Stimulated activated CD8-positive, alpha-beta memory T cell treated with anti-CD3 and anti-CD28 coated beads, Interleukin-15, amount 100 ng/mL, for 24 hours (primary cell): ENCODE measurements at places on chromosomes 12 and 14.

- no peak for DNase-seq
Observed at GRCh38 chr12:32702946-32703345, 23.8 kb downstream of the DNM1L start.

DNA sequence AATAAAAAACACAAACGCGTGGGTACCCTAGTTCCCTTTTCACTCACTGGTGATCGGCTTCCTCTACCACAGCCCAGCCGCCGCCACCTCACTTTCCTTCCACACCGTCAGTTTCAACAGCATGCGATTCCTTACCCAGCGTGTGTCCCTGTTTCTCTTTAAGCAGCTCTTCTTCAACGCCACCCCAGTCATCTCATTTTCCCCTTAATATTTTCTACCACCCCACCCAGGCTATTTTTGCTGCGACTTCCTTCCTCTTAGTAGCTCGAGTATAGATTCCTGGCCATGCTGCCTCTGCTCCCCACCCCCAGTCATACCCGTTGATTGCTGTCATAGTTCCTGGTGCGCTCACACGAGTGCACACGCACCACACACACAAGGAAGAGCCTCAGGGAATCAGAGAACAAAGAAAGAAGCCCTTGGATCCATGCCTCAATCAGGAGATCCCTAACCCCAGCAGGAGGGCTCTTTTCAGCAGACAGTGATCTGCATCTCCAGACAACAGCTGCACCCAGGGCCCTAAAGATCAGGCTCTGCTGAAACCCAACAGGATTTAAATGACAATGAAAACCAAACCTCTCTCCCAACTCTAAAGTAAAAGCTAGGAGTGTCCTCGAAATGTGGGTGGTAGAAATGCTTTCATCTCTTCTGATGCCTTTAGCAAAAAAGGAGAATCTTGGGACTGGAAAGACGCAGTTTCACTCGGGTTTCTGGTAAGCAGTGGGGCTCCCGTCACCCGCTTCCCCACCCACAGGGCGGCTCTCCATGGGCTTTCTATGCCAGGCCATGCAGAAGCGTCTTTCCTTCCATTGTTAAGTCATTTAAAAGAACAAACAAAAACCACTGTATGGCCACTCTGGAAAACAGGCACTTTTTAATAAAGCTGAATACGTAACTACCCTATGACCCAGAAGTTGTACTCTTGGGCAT is 23.8 kb downstream of the VPS37B start:
- DNase-seq = no peak

- DNase-seq = no peak
Observed at GRCh38 chr14:72836085-72836484, 57.8 kb downstream of the DPF3 start.

GRCh38 chr12:121159467-121160307 is 27.0 kb downstream of the P2RX7 start:
- no peak for DNase-seq

DNA sequence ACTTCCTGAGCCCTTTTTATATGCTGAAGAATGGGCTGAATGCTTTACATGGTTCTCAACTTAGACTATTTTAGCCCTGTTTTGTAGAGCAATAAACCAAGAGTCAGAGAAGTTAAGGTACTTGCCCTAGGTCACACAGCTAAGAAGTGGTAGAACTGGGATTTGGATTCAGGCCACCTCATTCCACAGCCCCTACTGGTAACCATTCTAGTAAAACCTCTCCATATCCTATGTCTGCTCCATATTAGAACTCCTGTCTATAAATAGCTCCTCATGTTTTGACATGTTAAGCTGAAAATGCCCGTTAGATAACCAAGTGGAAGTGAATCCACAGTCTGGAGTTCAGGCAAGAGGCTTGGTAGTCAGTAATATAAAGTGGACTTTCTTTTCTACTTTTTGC is 111.6 kb downstream of the HECTD4 start:
- DNase-seq = no peak

- no peak for DNase-seq
Observed at GRCh38 chr14:29757711-29758233, 169.9 kb downstream of the PRKD1 start.

DNA sequence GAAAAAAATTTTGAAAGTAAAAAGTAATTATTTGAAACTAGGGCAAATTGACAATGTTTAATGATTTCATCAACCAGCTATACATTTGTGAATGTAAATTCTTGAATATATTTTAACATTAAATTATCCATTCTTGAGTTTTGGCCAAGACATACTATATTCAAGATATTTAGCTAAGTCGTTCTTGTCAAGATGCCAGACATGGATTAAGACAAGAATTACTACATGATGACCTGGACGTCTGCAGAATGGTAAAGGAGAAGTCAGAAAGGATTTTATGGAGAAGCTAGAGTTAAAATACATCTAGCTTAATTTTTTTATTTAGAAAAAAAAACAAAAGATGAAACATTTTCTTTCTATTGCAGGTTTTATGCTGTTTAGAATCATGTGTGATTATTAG is 255.8 kb downstream of the TMTC2 start:
- no peak for DNase-seq

DNA sequence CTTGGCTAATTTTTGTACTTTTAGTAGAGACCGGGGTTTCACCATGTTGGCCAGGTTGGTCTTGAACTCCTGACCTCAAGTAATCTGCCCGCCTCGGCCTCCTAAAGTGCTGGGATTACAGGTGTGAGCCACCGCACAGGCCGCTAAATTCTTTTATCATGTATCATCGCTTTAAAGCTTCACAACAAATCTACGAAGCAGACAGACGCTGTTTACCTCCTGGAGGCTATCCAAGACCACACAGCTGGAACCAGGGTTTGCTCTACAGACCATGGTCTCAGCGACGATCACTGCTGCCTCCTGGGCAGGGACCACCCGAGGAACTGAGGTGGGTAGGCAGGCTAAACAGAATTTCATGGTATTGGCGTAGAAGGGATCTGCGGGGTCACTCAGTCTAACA is 27.2 kb downstream of the KRT80 start:
- DNase-seq = no peak

GRCh38 chr12:97246368-97246767 is 216.2 kb upstream of the RMST start:
- DNase-seq = no peak

DNA sequence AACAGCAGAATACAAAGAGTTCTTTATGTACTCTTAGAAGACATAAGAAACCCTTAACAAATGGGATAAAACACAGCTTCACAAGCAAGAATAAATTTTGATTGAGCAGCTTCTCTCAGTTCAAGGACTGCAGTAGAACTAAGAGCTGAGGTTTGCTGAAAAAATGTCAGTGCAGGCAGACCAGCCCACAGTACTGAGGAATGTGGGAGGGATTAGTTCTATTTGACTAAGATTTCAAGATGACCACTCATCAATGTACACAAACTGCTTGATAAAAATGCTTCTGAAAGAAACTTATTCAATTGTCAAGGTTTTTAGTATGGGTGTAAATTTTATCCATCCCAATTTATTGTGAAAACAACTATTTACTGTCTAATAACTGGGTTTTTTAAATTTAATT is 138.4 kb downstream of the SEC23A start:
- no peak for DNase-seq

DNA sequence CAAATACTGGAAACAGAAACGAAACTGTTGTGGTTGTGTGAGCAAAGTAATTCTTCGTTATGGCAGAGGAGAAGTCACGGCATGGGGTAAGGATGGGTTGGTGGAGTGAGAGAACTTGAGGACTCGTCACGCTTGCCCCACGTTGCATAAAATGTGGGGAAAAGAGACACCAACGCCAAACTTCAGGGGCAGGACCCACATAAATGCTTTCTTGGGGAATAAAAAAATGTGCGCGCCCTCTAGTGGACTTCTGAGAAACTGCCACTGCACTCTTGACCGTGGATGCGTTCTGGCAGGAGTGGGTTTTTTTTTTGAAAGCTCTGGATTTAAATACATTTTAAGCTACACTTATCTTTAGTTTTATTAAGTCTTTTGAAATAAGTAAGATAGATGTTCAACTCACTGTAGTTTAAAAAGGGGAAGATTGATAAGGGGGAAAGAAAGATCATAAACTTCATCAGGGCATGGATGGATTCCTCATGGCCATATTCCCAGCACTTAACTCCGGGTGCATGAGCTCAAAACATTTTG is 4.1 kb upstream of the IGF1 start:
- peak; percentile 23 for DNase-seq

- DNase-seq = no peak
Observed at GRCh38 chr12:27185234-27186021, 58.7 kb upstream of the STK38L start.

GRCh38 chr12:113439606-113440030 is 17.4 kb downstream of the SDSL start:
- DNase-seq = no peak

DNA sequence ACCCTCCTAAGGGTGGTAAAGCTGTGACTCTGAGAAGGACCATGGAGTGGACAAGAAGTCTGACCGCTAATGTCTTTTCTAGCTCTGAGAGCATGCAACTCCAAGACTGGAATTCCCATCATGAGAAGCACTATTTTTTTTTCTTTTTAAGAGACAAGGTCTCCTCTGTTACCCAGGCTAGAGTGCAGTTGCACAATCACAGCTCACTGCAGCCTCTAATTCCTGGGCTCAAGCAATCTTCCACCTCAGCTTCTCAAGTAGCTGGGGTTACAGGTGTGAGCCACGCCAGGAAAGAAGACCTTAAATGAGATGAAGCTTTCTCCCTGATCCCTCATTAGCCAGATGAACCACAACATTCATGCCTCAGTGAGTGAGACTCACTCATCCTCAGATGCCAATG is 19.2 kb downstream of the VDR start:
- no peak for DNase-seq

DNA sequence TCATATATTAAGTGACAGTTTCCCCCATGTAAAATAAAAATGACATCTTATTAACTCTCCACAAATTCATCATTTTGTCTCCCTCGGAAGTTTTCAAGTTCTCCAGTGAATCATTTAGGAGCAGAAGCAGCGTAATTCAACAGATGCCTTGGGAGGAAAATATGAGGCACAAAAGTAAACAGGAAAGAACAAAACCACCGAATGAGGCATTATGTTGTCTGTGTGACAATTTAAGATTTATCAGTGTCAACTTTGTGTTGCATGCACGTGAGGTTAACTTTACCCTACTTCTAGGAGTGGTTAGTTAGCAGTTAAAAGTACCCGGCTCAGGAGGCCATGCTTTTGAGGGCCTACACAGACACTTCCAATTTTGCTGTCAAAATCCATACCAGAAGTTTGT is 258.6 kb downstream of the IPO8 start:
- DNase-seq = no peak

GRCh38 chr14:84882830-84883229 is 647.1 kb upstream of the FLRT2 start:
- DNase-seq = no peak

DNA sequence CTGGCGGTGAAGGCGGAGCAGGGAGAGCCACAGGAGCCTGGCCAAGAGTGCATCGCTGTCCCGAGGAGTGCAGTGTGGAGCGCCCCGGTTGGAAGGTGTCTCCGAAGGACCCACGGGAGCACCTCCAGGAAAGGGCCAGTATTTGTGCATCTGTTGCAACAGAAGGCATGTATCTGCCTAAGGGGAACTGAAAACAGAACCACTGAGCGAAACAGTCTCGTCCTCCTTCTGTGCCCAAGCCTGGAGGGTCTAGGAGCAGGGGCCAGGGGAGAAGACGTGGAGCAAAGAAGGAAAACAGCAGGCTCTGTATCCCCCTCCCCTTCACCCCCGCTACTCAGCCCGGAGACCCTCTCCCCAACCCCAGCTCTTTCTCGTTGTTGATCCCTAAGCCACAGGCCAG is 5.3 kb upstream of the LRRC10 start:
- no peak for DNase-seq

- DNase-seq = no peak
Observed at GRCh38 chr14:90275458-90275814, 19.1 kb downstream of the PSMC1 start.
